ENCODE measurements at places on chromosomes 7 and 10.

DNA sequence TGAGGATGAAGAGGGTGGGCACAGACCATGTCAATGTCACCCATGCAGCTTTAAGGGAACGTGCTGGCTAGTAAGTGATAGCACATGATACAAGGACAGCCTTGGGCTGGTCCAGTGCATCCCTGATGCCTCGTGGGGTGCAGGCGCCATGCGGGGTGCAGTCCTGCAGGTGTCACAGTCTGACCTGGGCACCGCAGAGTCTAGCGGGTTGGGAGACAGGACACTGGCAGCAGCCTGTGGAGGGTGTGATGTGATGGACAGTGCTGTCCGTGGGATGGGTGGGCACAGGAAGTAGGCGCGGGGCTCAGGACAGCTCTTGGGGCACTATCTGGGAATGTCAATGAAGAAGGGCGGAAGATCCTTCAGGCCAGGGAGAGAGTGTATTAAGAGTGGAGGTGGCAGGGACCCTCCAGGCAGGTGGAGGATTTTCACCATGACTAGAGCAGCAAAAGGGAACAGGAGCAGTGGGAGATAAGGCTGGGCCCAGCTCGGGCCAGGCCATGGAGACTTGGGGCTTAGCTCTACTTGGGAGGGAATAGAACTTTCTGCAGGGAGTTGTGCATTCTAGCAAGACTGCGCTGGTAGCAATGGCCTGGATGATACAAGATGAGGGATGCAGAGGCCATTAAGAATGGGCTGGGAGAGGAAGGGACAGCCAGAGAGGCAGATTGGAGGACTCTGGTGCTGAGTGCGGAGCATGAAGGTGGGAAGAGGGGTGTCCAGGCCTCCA, 122.5 kb downstream of the PTPN20 start:
- DNase-seq = no peak

- DNase-seq = peak; percentile 62
Observed at GRCh38 chr7:42350801-42351200, 113.8 kb upstream of the GLI3 start.

DNA sequence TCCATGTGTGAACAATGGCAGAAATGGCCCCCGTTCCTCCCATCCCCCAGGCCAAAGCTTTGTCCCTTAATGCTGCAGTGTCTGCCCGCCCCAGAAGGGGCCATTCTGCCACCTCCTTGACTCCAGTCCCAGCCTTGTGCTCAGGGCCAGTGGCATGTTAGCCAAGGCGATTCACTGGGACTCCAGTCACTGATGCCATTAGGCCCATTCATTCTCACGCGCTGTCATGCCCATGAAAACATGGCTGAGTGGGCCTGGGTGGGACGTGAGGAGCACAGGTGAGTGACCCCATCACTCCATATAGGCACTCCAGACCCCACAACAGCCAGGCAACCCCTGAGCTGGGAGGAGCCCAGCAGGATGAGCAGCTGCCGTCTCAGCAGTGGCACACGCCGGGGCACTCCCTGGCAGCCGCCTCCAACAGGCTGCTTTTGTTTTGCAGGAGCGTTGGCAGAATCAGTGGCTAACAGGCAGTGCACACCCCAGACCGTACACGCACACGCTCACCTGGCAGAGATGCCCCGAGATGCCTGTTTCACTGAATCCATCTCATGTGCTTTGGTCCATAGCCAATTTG, 79.5 kb downstream of the TCERG1L start:
- no peak for DNase-seq

GRCh38 chr10:113958631-113959382, 84.9 kb upstream of the ADRB1 start:
- DNase-seq = peak; percentile 88

GRCh38 chr10:61542596-61542995, 89.4 kb upstream of the TMEM26 start:
- DNase-seq = no peak

DNA sequence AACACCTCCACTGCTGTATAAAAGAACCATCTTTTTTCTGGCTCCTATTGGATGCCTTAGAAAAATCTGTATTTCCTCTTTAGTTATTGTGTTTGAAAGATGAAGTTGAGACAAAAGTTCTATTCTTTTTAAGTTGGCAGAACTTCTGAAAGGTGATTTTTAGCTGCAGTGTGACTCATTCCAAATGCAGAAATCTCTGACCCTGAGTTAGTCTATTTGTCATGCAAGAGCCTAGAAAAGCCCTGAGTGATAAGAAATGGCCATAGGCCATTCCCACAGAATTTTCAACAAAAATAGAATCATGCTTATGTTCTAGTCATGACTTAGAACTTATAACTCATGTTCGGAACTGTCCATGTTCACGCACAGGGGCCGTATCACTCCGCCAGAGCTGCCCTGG, 89.1 kb downstream of the EGFR start:
- DNase-seq = peak; percentile 81

GRCh38 chr10:14691359-14691758, 83.3 kb downstream of the FAM107B start:
- no peak for DNase-seq

GRCh38 chr7:92517631-92518030, 10.7 kb downstream of the PEX1 start:
- peak; percentile 3 for DNase-seq

- DNase-seq = no peak
Observed at GRCh38 chr10:58992830-58993460, 183.5 kb upstream of the PHYHIPL start.

GRCh38 chr10:33125522-33126517, 167.8 kb upstream of the ITGB1 start:
- no peak for DNase-seq

- no peak for DNase-seq
Observed at GRCh38 chr7:70616821-70617220, 515.1 kb upstream of the GALNT17 start.

GRCh38 chr7:3568516-3568915, 267.5 kb downstream of the SDK1 start:
- DNase-seq = no peak

DNA sequence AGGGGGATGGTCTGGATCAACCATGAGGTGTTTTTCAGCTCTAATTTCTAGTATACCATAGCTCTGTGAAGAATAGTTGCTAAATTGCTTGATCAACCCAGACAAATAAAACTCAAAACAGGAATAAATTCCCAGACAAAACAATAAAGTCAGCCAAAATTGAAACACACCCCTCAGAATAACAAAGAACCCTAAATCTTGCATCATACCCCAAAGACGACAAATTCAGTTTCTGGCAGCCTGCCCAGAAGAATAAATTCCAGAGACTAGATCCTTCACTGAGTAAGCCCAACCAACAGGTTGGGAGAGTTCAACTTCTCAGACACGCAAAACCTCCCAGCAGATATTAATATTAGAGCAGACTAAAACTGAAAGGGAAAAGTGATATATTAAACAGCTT, 11.2 kb upstream of the SEM1 start:
- no peak for DNase-seq

DNA sequence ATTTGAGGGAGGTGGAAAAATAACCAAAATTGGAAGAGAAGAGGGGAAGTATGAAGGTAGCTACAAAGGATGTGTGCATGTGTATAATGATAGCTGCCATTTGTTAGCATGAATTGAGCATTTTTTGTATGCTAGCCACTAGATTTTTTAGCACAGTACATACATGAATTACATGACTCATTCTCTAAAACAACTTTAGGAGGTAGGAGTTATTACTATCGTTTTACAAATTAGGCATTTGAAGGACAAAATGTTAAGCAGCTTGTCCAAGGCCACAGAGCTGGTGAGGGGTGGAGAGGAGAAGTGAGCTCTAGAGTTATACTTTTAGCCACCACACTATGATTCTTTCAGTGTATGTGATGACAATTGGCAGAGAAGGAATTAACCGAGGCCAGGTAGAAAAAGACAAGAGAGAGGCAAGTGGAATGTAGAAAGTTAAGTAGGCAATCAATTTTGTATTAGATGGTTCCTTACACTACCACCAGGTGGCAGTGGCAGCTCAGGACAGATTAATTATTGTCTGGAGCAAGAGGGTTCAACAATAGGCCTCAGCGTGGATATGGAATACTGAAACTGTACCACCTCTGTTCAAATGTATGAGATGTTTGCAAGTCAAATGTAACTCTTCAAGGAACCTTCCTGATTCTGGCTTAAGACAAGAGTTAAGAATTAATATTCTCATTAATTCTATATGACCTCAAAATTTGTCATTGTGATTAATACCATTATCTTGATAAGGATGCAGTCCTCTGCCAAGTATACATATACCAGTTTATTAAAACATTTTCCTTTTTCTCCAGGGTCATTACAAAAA, 128.0 kb downstream of the MBL2 start:
- DNase-seq = peak; percentile 59

DNA sequence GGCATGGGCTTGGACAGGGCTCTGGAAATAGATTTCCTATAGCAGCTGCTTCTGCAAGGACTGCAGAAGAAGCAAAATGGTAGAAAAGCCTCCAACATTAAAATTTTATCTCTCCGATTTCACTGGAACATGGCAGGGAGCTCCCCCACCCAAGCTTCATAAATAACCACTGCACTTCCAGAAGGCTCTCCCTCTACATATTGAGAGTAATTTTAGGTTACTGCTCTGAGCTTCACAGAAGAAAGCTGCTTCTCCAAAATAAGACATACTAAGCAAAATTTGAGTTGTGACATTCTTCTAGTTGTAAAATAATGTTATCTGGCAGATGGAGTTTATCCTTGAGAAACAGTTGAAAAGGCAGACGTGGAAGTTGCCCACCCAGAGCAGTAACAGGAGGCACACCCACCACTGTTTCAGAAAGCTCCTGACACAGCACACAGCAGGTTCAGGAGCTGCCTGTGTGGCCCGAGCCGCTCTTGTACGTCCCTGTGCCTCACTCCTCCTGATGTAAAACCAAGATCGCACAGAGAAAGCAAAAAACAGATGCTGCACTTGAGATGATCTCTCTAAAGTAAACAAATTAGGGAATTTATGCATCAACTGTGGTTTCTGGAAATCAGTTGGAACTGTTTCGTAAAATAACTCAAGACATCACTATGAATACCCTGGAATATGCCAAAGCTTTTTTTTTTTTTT, 621.0 kb downstream of the PARD3 start:
- peak; percentile 72 for DNase-seq

DNA sequence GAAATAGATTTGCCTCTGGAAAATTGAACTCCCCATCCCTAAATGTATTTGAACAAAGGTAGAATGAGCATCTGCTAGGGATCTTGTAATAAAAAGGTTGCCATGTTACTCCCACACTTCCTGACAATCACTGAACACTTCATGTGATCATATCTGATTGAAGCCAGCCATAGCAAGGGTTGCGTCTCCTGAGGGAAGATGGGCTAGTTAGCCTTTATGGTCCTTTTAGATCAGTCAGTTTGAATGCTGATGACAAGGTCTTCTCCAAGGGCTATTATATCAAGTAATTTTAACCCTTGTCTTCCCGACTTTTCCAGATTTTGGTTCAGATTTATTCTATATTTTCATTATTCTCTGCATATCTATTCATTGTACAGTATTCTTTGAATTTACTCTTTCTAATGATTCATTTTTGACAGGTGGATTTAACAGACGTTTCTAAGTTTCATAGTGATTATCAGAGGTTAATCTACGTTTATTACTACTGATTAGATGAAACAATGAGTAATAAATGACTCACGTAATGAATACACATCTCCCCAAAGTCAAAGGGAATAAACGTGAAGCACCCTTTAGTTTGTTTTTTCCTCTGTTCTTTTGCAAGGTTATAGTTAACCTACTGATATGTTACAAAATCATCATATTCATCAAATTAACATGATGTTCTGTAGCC, 28.1 kb downstream of the CSGALNACT2 start:
- no peak for DNase-seq

GRCh38 chr7:21526007-21526406, 16.8 kb upstream of the DNAH11 start:
- peak; percentile 21 for DNase-seq

DNA sequence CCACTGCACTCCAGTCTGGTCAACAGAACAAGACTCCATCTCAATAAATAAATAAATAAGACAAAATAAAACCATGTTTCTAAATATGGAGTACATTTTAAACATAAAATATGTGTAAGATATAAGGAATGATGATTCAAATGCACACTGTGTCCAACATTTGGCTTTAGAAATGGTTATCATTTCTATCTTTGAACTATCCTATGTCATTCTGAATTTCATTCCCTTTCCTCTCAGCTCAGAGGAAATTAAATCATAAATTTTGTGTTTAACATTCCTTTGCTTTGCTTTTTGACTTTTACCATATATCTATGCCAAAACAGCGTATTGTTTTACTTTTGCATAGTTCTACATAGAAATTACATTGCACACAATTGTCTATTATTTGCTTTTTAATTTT, 130.9 kb downstream of the GNAT3 start:
- no peak for DNase-seq

- DNase-seq = no peak
Observed at GRCh38 chr10:73763343-73763742, 18.5 kb upstream of the CHCHD1 start.

DNA sequence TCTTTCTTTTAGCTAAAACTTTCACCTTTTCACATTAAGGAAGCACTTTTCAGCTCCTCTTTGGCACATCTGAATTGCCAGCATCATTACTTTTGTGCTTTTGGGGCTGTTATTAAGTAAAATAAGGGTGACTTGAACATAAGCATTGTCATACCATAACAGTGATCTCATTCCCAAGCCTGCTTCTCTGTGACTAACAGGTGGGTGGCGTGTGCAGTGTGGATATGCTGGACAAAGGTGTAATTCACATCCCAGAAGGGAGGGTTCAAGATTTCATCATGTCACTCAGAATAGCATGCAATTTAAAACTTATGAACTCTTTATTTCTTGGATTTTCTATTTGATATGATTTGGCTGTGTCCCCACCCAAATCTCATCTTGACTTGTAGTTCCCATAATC, 517.4 kb upstream of the MKI67 start:
- DNase-seq = peak; percentile 2

- peak; percentile 33 for DNase-seq
Observed at GRCh38 chr7:33062023-33062781, at the start of gene NT5C3A. TSS of gene NT5C3A (minus strand) at chr7:33062776. CDS start at chr7:33062705, 71 bp downstream.

GRCh38 chr10:124568339-124568738, 106.7 kb downstream of the LHPP start:
- DNase-seq = no peak

DNA sequence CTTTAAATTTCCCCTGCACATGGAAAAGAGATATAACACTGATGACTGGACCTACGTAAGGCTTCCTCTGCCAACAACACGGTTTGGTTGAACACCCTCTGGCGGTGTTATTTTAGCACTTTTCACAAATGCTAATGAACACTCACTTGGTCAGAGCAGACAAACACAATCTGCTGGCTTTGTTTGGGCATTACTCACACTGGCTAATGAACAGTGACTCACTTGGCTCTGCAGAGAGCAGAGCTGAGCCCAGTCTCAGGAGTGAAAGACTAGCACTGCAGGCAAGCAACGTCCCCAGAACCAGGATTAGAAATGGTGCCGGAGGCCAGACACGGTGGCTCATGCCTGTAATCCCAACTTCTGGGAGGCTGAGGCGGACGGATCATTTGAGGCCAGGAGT, 430.8 kb downstream of the PLXNA4 start:
- peak; percentile 47 for DNase-seq
